ENCODE measurements at places on chromosomes 7 and 10. TPM values are rescaled to one million over a fixed set of nuclear protein-coding genes. Genes with fewer than 3 reads are reported as not detected.

GRCh38 chr7:155899596-155899995 is 87.3 kb upstream of the SHH start:
- no peaks in the 10 kb centered on the region for H3K4me1 ChIP-seq
- H3K36me3 ChIP-seq = no peaks in the 10 kb centered on the region
- no peak overlapping the region for H3K4me3 ChIP-seq
- no peaks in the 10 kb centered on the region for H3K27me3 ChIP-seq
- H3K27ac ChIP-seq = no peak overlapping the region

DNA sequence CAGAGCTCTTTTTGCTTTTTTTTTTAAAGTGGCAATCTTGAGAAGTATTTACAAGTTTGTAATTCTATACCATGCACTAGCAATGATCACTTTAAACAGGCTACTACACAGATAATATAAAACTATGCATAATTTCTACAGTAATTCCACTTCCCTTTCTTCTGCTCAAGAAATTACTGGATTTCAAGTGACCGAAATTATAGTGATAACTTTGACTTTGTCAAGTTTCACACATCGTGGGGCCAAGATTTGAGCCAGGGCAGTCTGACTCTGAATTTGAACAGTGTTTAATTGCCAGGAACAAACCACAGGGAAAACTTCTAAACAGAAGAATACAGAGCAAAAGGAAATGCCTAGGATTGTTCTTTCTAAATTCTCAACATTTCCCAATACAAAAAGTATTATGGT is 288.3 kb upstream of the MKLN1 start:
- H3K27ac ChIP-seq = peak overlapping the region; percentile 2
- H3K27me3 ChIP-seq = no peaks in the 10 kb centered on the region
- DNase-seq = no peak

- H3K4me3 ChIP-seq = peak overlapping the region; percentile 66
- DNase-seq = peak; percentile 86
- H3K4me1 ChIP-seq = peaks cover 11% of the 10 kb centered on the region
- peak overlapping the region; percentile 77 for H3K27ac ChIP-seq
- no peaks in the 10 kb centered on the region for H3K36me3 ChIP-seq
- H3K27me3 ChIP-seq = peaks cover 7% of the 10 kb centered on the region
Observed at GRCh38 chr10:96719850-96720421, 378 bp downstream of the PIK3AP1 start.

DNA sequence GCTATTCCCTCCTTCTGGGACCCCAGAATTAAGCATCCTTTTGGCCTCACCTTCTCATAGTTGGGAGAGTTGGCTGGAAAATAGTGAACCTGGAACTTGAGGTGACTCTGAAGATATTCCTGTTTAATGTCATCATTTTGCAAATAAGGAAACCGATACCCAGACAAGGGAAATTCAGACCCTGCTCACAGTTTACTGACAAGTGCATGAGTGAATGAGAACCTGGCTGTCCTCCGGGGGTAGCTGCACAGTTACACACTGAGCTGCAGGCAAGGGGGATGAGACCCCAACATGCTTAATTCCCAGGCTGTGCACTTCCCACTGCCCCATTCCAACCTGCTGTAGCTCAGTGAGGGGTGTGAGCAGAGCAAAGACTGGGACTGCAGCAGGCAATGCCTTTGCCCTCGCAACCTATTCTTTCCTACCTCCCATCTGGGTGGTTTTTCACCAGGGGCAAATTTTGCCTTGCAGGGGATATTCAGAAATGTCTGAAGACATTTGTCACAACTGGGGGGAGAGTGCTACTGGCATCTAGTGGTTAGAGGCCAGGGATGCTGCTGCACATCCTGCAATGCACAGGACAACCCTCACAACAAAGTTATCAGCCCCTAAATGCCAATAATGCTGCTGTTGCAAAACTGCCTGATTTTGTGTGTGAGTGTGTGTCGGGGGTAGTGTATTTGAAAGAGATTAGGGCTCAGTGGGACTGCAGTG is 136.2 kb downstream of the SORCS3 start:
- DNase-seq = no peak
- no peaks in the 10 kb centered on the region for H3K27me3 ChIP-seq
- no peak overlapping the region for H3K4me3 ChIP-seq
- H3K36me3 ChIP-seq = no peaks in the 10 kb centered on the region
- H3K4me1 ChIP-seq = no peaks in the 10 kb centered on the region
- H3K27ac ChIP-seq = no peak overlapping the region

DNA sequence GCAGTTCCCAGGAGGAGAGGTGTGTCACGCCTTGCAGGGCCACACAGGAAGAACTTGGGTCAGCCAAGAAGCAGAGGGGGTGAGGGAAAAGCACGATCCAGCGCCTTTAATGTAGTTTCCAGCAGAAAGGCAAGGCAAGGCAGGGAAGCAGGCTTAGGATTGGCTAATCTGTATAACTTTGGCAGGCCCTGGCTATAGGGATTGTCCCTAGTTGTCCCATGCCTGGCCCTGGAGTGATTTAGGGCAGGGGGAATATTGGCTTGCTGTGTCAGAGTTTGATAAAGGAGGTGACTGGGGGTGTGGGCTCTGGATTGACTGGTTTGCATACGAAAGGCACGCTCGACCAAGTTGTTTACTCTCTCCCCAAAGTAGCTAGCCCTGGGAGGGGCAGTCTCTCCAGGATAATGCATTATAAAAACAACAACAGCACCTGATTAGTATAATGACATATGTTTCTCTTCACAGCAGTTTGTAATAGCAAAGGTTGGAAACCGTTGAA is 44.5 kb downstream of the RBM28 start:
- DNase-seq = no peak
- H3K4me1 ChIP-seq = no peaks in the 10 kb centered on the region
- H3K4me3 ChIP-seq = no peak overlapping the region
- H3K27ac ChIP-seq = no peak overlapping the region
- H3K27me3 ChIP-seq = no peaks in the 10 kb centered on the region

DNA sequence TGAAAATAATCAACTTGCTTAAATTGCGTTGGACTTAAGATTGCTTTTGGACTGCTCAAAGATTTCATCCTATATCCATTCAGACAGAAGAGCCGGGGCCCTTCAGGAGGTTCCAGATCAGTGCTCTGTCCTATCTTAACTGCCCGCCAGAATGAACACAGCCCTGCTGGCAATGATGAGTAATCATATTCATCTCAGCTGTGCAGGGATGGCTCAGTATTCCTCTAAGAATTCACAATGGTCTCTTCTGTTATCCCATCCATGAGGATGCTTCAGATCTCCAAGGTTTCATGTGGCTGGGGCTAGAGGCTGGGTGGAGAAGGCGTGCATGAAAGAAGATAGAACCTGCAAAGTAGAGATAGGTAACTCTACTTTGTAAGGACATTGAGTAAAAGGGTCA is 80.0 kb upstream of the NPVF start:
- H3K27ac ChIP-seq = no peak overlapping the region
- H3K4me3 ChIP-seq = no peak overlapping the region
- no peaks in the 10 kb centered on the region for H3K4me1 ChIP-seq
- H3K27me3 ChIP-seq = no peaks in the 10 kb centered on the region
- H3K36me3 ChIP-seq = no peaks in the 10 kb centered on the region

DNA sequence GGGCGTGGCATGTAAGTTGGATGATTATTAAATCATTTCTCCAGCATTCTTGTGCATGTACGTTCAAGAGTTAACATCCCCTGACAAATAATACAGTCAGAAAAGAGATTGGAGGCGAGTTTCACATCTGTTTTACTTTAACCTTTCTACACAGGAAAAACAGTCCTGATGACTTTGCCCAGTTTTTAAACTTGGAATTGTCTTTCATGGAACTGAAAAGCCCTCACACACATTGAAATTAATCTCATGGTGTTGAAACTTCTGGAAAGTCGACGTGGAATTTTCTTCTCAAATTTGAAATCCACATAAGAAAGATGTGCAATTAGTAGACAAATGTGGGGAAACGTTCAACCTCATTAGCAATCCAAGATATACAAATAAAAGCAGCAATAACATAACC is 31.2 kb upstream of the ZNF438 start:
- H3K4me1 ChIP-seq = no peaks in the 10 kb centered on the region
- no peak for DNase-seq
- peak overlapping the region; percentile 51 for H3K27ac ChIP-seq
- H3K4me3 ChIP-seq = no peak overlapping the region

- no peaks in the 10 kb centered on the region for H3K27me3 ChIP-seq
- DNase-seq = no peak
- H3K4me1 ChIP-seq = peaks cover 23% of the 10 kb centered on the region
- H3K4me3 ChIP-seq = peak overlapping the region; percentile 70
- peaks cover 2% of the 10 kb centered on the region for H3K36me3 ChIP-seq
Observed at GRCh38 chr7:104208421-104208780, 588 bp upstream of the ORC5 start.

DNA sequence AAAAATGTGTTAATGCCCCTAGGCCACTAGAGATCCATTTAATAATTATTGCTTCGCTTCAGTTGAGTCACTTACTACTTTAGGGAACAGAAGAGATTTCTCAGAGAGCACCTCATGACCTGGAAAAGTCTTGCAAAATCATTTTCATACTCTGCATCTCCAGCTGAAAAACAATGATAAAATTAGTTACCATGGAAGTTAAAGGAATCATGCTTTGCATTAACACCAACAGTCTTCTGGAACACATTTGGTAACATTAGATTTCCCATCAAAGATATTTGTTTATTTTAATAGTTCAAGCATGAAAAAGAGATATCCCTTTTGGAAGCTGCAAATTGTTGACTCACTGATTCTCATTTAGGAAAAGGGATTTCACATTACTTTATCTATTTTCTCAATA is 1.8 kb upstream of the STEAP2 start:
- peak overlapping the region; percentile 20 for H3K27ac ChIP-seq
- peaks cover 7% of the 10 kb centered on the region for H3K4me1 ChIP-seq
- no peaks in the 10 kb centered on the region for H3K36me3 ChIP-seq
- H3K4me3 ChIP-seq = no peak overlapping the region
- DNase-seq = no peak

GRCh38 chr7:12738665-12739064 is 51.2 kb downstream of the ARL4A start:
- no peak overlapping the region for H3K4me3 ChIP-seq
- no peaks in the 10 kb centered on the region for H3K27me3 ChIP-seq
- no peak for DNase-seq
- no peaks in the 10 kb centered on the region for H3K4me1 ChIP-seq

- no peaks in the 10 kb centered on the region for H3K27me3 ChIP-seq
- H3K36me3 ChIP-seq = no peaks in the 10 kb centered on the region
- no peak for DNase-seq
- H3K27ac ChIP-seq = no peak overlapping the region
Observed at GRCh38 chr7:69657985-69658384, 59.7 kb downstream of the AUTS2 start.

- DNase-seq = no peak
- H3K27ac ChIP-seq = no peak overlapping the region
- H3K27me3 ChIP-seq = no peaks in the 10 kb centered on the region
- no peaks in the 10 kb centered on the region for H3K36me3 ChIP-seq
Observed at GRCh38 chr10:110461088-110461487, 36.6 kb upstream of the DUSP5 start.

DNA sequence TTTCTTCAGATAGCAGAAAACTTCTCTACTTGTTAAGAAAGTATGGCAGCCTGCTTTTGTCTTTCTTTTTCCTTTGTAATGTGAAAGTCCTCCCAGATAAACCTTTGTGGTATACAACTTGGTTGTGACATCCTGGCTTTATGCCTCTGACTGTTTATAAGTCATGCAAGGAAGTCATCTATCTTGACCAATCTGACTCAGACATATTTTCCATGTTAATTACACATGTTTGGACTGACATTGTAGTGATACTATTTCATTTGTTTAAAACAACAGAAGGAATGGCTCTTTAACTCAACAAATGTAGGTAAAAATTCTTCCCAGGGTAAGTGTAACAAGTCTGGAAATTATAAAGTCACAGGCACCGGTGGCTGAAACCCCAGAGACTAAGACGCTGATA is 341.6 kb upstream of the MEOX2 start:
- H3K4me3 ChIP-seq = no peak overlapping the region
- H3K27me3 ChIP-seq = no peaks in the 10 kb centered on the region
- H3K27ac ChIP-seq = no peak overlapping the region
- no peaks in the 10 kb centered on the region for H3K4me1 ChIP-seq

DNA sequence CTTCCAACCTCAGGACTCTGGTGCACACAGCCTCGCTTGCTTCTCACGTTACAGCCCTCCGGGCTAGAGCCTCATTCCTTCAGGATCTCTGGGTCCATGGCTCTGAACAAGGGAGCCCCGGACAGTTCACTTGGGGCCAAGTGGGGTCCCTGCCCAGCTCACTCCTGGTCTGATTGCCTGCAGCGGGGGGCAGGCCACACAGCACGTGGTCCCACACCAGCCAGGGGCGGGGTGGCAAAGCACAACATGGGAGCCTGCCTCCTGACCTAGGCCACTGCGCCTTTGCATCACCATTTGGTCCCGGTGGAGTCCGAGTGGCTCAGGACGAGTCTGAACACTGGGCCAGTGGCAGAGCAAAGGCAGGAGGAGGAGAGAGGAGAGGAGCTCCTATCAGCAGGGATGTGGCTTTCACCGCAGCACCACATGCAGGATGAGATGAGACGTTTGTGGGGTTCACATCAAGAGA is 13.4 kb upstream of the CRYGN start:
- peaks cover 2% of the 10 kb centered on the region for H3K4me1 ChIP-seq
- H3K27me3 ChIP-seq = peaks cover 4% of the 10 kb centered on the region

DNA sequence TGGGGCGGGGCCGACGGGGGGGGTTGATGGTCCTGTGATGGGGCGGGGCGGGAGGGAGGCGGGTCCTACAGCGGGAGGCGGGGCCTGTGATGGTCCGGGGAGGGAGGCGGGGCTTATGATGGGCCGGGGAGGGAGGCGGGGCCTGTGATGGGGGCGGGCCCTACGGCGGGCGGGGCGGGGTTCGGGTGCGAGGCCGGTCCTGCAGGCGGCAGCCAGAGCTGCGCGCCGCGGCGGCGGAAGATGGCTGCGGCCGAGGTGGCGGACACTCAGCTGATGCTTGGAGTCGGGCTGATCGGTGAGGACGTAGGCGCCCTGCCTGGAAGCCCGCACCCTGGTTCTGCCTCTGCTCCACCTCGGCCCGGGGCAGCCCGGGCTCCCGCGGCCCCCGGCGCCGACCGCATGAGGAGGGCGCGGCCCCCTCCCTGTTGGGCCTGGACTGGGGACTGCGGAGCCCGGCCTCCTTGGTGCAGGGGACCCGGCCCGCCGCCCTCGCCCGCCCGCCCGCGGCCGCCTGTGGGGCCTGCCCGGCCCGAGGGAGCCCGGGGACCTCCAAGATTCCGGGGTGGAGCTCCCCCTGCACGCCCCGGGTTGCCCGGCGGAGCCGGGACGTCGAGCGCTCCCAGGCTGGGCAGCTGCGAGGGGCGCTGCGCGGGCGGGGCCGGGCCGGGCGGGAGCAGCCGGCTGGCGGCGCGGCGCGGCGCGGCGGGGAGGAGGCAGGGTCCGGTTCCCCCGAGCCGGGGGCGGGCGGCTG is at the start of gene DENND10:
TSS of gene DENND10 (plus strand) at position 211 of the 751 bp plus-strand sequence. CDS start at position 241, 30 bp downstream.
- H3K27me3 ChIP-seq = no peaks in the 10 kb centered on the region
- H3K36me3 ChIP-seq = peaks cover 14% of the 10 kb centered on the region
- H3K4me3 ChIP-seq = peak within 1 kb of the TSS; percentile 75
- H3K4me1 ChIP-seq = peaks cover 8% of the 10 kb centered on the region
- peak within 1 kb of the TSS; percentile 67 for H3K27ac ChIP-seq
- peak; percentile 87 for DNase-seq

CALHM1 gene
- total RNA-seq = 0.15 TPM

OR6B1 gene
- total RNA-seq = not detected

CCDC172 gene
- total RNA-seq = not detected

ASAH2 gene
- total RNA-seq = not detected

ERVW-1 gene
- not detected for total RNA-seq

FOXI2 gene
- not detected for total RNA-seq

BEND7 gene
- 16.9 TPM for total RNA-seq

GLCCI1 gene
- 63.9 TPM for total RNA-seq

ASIC3 gene
- 3.7 TPM for total RNA-seq

CHN2 gene
- 14.2 TPM for total RNA-seq

GPRIN2 gene
- 42.1 TPM for total RNA-seq
